ENCODE measurements at places on chromosomes 2 and 18.

GRCh38 chr18:48957136-48957535 is 6.4 kb upstream of the SMAD7 start:
- DNase-seq: no peak

DNA sequence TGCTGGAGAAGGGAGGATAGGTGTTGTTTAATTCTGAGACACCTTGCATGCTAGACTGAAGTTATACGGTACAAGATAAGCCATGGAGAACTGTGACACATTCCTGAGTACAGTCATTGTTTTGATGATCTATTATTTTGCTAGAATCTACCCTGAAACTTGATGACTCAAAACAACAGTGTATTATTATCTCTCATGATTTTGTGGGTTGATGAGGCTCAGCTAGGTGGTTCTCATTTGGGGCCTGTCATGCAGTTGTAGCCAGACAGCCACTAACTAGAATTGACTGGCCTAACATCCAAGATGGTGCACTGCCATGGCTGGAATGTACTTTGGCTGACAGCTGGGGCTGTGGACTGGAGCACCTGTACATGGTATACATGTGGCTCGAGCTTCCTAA is 5.4 kb upstream of the IL1R1 start:
- DNase-seq: no peak

DNA sequence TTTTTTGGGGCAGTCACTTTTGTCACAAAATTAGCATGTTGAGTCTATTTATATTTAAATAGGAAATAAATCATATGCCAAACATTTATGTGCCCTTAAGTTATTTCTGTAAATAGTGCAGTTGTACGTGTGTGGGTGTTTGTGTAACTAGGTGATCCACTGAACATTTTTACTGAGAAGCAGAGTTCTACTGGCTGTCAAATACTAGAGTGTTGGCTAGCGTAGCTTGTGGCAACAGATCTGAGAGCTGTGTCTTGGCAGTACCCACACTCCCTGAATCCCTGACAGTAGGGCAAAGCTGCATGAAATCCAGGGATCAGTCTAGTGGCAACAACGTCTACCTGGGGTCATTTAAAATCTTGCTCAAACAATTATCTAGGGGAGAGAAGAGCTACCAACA is 273.1 kb upstream of the SLC8A1 start:
- no peak for DNase-seq

- DNase-seq: no peak
Observed at GRCh38 chr18:66252703-66253102, 351.2 kb downstream of the CDH19 start.

- no peak for DNase-seq
Observed at GRCh38 chr2:8248623-8248957, 433.3 kb upstream of the ID2 start.

DNA sequence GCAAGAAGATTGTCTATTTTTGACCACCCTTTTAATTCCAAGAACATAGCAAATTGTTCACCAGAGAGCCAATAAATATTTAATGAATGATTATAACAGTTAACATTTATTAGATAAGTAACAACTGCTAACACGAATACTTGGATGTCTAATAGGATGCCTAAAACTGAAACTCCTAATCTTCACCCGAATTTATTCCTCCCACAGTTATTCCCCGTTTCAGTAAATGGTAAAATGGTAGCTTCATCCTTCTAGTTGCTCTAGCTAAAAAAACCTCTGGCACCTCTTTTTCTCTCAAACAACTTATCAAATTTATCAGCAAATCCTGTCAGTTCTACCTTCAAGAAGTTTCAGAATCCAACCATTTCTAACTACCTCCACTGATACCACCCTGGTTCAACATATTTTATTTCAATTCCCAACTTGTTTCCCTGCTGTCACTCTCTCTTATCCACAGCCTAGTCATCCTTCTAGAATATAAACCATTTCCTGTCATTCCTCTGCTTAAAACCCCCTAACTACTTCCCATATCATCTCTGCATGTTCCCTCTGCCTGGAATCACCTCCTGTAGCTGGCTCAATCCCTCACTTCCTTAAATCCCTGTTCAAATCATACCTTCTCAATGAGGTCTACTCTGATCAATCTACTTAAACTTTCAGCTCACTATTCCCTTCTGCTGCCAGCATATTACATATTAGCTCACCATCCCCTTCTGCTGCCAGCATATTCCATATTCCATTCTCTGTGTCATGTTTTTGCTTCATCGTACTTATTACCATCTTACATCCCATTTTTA is 93.8 kb downstream of the ROCK2 start:
- no peak for DNase-seq

Measured in GDM1 (cell line).